ENCODE measurements at places on chromosomes 2 and 18. TPM values are rescaled to one million over a fixed set of nuclear protein-coding genes. Genes with fewer than 3 reads are reported as not detected.

The HOXD3 gene
- not detected for total RNA-seq

The CARF gene
- 11.5 TPM for total RNA-seq

The HSBP1L1 gene
- 17.9 TPM for total RNA-seq

The MAL gene
- 159 TPM for total RNA-seq

The TRIM54 gene
- total RNA-seq: not detected

The FAM110C gene
- total RNA-seq: 0.22 TPM

The LGALSL gene
- 31.0 TPM for total RNA-seq

The SMAD7 gene
- total RNA-seq: 181 TPM

The KCNG2 gene
- total RNA-seq: not detected

The C2orf92 gene
- 13.5 TPM for total RNA-seq

The SPR gene
- 1.1 TPM for total RNA-seq

The LHCGR gene
- total RNA-seq: not detected

The PLB1 gene
- 2.2 TPM for total RNA-seq

The QPCT gene
- total RNA-seq: 1.0 TPM

The CCDC148 gene
- not detected for total RNA-seq

The DPYSL5 gene
- not detected for total RNA-seq

The EN1 gene
- not detected for total RNA-seq

The CFAP65 gene
- not detected for total RNA-seq

The CCDC138 gene
- total RNA-seq: 4.1 TPM

The PROC gene
- total RNA-seq: not detected

The TTC39C gene
- total RNA-seq: 187 TPM

The CIB4 gene
- total RNA-seq: not detected

The PSMA8 gene
- 0.52 TPM for total RNA-seq

The KLHL29 gene
- total RNA-seq: 1.1 TPM

The GAD1 gene
- total RNA-seq: not detected

The FAM136A gene
- total RNA-seq: 30.6 TPM

The NPAS2 gene
- total RNA-seq: 5.9 TPM

The HOXD12 gene
- total RNA-seq: not detected

The MDH1B gene
- total RNA-seq: not detected

The ARHGAP25 gene
- 90.6 TPM for total RNA-seq

The OSBPL6 gene
- 0.67 TPM for total RNA-seq

The C2orf42 gene
- 13.7 TPM for total RNA-seq

The MOGAT1 gene
- total RNA-seq: not detected

The SERTAD2 gene
- 31.1 TPM for total RNA-seq

The TANK gene
- 129 TPM for total RNA-seq

The CHST9 gene
- total RNA-seq: not detected

The TRAK2 gene
- 40.7 TPM for total RNA-seq

The SMC6 gene
- total RNA-seq: 14.4 TPM

The MYCN gene
- total RNA-seq: 0.37 TPM

The CDH2 gene
- total RNA-seq: 0.37 TPM

The STK11IP gene
- total RNA-seq: 40.6 TPM

The SLC5A7 gene
- not detected for total RNA-seq
